ENCODE measurements at places on chromosomes 2 and 18.

DNA sequence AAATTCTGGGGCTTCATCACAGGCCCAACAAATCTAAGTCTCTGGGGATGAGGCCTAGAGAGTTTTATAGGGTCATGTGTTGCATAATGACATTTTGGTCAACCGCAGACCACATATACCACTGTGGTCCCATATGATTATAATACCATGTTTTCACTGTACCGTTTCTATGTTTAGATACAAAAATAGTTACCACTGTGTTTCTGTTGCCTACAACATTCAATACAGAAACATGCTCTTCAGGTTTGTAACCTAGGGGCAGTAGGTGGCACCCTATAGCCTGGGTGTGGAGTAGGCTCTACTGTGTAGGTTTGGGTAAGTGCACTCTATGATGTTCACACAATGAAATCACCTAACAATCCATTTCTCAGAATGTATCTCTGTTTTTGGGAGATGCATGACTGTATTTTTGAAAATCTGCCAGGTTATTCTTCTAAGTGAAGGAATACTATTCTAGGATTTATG lies 485.2 kb downstream of the PTPRM start:
- DNase-seq = no peak

DNA sequence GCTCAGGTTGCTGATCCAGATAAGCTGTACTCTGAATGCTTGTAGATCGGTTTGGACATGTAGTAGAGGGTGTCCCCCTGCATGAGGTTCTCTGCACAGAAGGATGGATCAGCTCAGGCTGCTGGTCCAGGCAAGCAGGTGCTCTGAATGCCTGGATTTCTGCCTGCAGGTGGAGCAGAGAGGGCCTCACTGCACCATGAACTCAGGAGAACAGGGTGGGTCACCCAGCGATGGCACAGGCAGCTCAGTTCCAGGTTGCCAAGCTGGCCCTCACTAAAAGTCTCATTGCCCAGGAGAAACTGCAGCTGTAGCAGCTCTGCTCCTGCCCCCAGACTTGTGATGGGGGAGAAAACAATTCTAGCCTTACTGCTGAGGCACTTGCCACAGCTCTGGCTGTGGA lies 491.8 kb downstream of the XIRP2 start:
- no peak for DNase-seq

DNA sequence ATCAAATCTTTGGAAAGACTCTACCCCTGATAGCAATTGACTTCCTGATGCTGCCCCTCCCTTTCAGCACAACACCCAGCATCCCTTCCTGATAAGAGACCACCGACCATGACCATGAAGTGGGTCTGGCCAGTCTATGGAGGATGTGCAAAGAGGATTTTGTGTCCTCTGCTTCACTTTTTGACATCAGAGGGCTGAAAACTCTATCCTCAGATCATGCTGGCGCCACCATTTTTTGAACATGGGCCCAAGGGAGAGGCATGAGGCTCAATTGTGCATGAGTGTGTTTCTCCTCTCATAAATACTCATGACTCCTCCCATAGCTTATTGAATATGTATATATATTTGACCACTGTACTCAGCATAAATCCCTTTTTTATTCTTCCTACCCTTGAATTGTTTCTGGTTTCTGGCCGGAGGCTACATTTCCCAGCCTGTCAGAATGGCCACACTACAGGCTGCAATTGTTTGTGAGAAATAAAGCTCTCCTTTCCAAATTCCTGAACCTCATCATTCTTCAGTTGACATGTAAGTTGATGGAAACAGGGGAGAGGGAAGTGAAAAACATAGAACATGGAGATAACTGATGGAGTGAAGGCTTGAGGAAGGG lies 314.1 kb downstream of the MYCN start:
- no peak for DNase-seq

- DNase-seq = no peak
Observed at GRCh38 chr2:1993711-1994682, 249.7 kb upstream of the PXDN start.
